Stimulated activated CD4-positive, alpha-beta T cell treated with anti-CD3 and anti-CD28 coated beads, TNF-alpha, amount 100 ng/mL, for 48 hours (primary cell): ENCODE measurements at places on chromosomes 4 and X.

DNA sequence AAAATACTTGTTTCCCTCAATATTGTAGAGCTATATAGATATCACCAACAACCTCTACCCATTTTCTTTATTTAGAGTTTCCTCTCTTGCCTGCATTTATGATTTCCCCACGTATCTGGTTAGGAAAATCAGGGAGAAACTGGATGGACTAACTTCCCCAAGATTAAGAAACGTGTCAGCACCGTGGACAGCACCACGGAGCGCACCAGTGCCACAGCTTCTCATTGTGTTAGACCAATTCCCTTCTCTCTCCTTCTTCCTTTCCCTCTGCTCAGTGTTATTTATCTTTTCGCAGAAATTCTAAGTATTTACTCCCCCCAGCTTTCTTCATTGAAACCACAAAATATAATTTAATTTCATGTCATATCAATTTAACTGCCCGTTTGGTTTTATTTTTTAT is 568.6 kb upstream of the BOD1L1 start:
- no peak for DNase-seq

- DNase-seq: no peak
Observed at GRCh38 chrX:155027509-155028066, 944 bp downstream of the FUNDC2 start.

DNA sequence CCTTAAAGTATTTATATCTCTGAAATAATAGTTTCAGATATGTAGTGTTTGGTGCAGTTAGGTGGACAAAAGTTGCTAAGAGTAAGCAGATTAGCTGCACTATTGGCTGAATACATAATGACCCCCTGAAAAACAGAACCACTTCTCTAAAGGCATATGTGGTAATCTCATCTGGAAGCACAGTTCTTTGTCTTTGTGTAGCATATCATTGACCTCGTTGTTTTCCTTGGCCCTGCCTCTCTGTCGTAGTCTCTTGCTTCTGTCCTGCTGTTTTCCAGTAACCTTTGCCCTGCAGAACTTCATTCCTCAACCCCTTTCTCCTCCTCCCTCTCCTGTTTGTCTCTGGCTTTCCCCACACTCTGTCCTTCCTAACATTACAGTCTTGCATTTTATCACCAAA is 41.4 kb downstream of the JADE3 start:
- DNase-seq: no peak

GRCh38 chr4:37876156-37876555 is 14.7 kb upstream of the TBC1D1 start:
- DNase-seq: no peak

DNA sequence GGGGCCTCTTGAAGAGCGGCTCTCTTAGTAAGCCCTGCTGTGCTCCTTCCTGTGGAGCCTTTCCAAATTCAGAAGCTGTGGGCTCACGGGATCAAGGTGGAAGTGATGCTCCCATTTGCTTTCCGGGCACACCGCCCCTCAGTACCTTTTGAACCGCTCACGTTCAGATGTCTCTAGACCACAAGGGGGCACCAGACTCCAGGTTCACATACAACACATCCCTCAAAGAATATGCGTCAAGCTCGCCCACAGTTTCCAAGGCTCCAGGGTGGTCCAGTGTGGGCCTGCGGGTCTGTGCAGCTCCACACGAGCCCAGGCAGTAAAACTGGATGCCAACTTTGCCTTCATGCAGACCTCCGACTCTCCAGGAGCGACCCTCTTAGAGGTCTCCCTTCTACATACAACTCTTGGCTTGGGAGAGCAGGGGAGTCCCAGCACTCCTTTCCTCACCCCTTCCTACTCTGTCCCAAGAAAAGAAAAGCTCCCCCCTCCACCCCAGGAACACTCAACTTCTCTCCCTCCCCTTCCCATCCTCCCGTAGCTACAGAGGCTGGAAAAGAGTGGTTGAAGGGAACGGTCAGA is 11.0 kb downstream of the SUPT20HL1 start:
- peak; percentile 71 for DNase-seq

GRCh38 chr4:153246446-153247115 is 42.3 kb downstream of the TRIM2 start:
- no peak for DNase-seq

- no peak for DNase-seq
Observed at GRCh38 chr4:79358438-79358837, 32.6 kb upstream of the NAA11 start.

GRCh38 chr4:52641854-52642563 is 17.1 kb downstream of the USP46 start:
- DNase-seq: no peak

- no peak for DNase-seq
Observed at GRCh38 chrX:134718105-134718965, 60.1 kb upstream of the PLAC1 start.

GRCh38 chr4:145320294-145320693 is 139.9 kb upstream of the OTUD4 start:
- no peak for DNase-seq

DNA sequence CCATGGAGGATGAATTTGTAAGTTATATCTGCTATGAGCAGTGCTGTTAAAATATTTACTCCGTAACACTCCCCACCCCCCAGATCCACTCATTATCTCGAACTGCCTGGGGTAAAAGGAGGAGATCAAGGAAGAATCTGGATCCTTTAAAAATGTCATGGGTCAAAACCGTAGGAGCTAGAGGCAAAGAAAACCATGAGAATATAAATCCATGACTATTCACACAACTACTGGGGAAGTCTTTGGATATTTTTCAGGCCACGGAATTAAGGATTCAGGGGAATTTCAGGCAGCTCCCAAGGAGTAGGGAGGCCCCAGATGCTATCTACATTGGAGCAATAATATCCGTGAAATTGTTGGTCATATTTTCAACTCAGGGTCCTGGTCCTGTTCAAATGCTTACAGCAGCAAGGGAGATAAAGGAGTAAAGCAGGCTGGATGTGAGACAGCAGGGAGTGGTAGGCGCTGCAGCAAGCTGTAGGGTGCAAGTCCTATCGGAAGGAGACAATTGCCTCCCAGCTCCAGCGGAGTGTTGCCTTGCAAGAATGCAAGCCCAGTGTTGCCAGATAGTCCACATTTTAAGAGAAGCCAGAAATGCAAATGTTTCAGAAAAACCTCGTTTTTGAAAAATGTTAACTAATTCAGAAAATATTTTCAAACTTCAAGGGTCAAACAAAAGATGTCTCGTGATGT is 116.2 kb upstream of the KIT start:
- no peak for DNase-seq

- no peak for DNase-seq
Observed at GRCh38 chr4:141352909-141353525, 132.3 kb downstream of the ZNF330 start.

- DNase-seq: no peak
Observed at GRCh38 chrX:49174723-49175122, 3.0 kb downstream of the PLP2 start.

- DNase-seq: no peak
Observed at GRCh38 chrX:11619441-11619840, 46.3 kb downstream of the ARHGAP6 start.

DNA sequence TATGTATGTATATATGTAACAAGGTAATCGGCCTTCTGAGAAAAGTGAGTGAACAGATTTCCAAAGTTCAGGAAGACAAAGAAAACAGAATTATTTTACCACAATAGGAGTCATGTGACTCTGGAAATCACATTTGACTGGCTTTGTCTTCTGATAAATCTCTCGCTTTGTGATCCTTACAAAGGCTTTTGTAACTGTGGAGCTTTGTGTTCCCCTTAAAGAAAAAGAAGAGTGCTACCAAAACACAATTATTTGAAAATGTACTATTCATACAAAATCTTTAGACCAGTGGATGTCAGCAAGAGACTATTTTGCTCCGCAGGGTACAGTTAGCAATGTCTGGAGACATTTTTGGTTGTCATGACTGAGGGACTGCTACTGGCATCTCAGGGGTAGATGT is 238.8 kb downstream of the LDB2 start:
- no peak for DNase-seq

DNA sequence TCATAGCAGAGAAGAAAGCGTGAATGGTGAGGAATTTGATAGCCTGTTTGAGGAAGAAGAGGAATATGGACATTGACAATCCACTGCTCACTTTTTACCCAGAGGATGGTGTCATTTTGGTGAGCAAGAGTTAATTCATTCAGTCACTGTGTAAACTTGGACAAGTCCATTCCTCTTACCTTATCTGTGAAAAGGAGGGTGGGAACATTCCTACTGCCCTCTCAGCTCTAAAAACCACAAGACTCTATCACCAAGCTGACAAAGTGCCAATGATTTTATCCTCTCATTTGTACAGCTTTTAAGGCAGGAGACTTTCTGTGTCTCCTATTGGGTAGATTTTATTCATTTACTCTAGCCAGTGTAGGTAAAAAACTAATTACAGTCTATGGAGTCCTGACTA is 103.8 kb downstream of the LUZP4 start:
- no peak for DNase-seq

DNA sequence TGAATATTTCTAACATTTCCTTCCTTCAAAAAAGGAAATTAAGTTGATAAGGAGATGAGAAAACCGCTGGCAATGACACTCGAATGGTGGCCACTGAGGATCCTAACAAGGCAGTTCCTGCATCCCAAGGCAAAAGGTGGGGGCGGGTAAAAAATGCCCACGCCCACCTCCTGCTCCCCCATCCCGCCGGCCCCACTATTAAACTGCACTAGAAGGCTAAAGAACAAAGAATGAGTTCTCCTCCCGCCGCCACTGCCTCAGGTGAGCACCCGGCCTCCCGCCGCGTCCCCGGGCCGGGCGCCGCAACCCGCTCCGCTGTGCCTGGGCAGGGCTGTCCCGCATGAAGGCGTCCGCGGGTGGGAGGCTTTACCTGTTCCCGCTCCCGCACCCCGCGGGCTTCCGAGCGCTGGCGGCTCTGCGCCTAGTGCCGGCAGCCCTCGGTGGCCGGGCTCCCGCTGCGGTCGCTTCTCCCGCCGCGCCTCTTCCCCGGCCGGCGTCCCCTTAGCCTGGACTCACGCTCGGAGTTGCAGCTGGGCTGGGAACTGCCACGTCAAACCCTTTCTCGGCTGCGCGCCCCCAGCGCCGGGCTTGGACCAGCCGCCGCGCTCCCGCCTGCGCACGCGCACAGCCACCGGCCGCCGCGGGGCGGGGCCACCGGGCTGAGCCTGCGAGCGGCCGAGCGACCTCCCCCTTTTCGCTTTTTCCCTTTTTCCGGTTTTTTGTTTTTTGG is at the start of gene SEC24D:
TSS of gene SEC24D (minus strand) at position 556 of the 730 bp plus-strand sequence. CDS start 2,430 bp downstream, outside the sequence.
- peak; percentile 72 for DNase-seq

GRCh38 chr4:65007841-65008439 is 598.7 kb upstream of the TECRL start:
- no peak for DNase-seq

GRCh38 chrX:155747520-155747919 is 133.6 kb upstream of the VAMP7 start:
- DNase-seq: no peak
